ENCODE measurements at places on chromosomes 12 and 14. TPM values are rescaled to one million over a fixed set of nuclear protein-coding genes. Genes with fewer than 3 reads are reported as not detected.

DNA sequence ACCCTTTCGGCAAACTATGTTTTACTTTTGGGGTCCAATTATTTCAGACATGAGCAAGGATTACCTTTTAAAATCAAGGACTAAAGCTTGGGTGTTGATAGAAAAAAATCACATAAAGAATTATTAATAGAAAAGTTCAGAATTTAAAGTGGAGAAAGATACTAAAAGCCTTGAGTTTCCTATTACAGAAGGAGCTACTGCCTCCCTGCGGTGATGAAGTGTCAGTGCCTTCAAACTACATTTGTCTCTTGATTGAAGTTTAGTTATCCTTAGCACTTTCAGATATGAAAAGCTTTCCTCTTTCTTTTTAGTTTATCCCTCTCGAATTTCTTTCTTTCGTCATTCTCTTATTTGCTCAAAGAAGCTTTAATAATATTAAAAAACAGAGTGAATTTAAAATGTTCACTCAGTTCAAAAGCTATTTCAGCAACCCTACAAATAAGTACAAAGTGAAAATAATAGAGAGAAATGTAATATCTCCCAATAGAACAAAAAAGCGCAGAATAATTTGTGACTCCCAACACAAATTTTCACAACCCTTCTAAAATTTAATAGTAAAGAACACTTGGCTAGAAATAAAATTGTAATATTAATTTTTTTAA lies 87.6 kb downstream of the SEC23A start:
- DNase-seq = no peak

GRCh38 chr12:130792821-130793553 lies 46.1 kb downstream of the STX2 start:
- DNase-seq = no peak

DNA sequence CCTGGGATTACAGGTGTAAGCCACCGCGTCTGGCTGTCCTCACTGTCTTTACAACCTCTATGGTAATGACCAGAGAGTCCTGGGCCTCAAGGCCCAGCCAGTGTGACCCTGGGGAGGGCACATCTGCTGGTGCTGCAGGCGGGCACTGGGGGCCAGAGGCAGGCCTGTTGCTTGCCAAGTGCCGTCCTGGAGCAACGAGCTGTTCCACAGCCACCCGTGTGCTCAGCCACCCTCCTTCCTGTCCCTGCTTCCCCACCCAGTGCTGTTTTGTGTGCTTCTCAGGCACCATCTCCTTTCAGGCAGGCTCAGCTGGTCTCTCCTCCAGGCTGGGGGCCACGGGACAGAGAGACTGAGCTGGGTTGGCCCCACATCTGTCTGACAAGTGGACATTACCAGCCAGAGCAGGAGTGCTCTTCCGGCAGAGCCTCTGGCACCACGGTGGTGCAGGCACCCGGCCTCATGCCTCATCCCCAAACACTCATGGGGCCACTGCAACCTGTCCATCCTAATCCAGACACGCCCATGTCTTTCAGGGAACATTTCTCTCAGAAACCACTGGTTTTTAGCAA lies 9.0 kb downstream of the SLC25A47 start:
- DNase-seq = no peak

MYF6 gene
- total RNA-seq = not detected

TSPAN19 gene
- total RNA-seq = 0.35 TPM

GRCh38 chr12:99067171-99067785 lies 422.2 kb downstream of the APAF1 start:
- DNase-seq = no peak

DNA sequence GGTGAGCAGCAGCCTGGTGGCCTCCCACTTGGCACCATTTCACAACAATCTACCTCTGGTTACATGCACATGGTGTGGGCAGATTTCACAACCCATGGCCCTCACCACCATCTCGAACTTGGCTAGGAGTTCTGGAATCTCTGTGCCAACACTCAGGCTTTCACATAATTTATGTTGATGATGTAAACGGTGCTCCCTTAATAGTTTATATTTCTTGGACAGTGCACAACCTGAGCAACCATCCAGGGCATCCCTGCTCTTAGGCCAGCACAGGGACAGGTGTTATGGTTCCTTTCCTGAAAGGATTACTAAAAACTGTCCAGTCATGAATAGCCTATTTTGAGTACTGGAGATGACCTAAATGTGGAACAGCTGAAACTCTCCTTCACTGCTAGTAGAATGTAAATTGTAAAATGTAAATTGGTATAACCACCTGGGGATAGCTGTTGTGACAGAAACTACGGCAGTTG lies 28.6 kb downstream of the ABCB9 start:
- DNase-seq = no peak

DNA sequence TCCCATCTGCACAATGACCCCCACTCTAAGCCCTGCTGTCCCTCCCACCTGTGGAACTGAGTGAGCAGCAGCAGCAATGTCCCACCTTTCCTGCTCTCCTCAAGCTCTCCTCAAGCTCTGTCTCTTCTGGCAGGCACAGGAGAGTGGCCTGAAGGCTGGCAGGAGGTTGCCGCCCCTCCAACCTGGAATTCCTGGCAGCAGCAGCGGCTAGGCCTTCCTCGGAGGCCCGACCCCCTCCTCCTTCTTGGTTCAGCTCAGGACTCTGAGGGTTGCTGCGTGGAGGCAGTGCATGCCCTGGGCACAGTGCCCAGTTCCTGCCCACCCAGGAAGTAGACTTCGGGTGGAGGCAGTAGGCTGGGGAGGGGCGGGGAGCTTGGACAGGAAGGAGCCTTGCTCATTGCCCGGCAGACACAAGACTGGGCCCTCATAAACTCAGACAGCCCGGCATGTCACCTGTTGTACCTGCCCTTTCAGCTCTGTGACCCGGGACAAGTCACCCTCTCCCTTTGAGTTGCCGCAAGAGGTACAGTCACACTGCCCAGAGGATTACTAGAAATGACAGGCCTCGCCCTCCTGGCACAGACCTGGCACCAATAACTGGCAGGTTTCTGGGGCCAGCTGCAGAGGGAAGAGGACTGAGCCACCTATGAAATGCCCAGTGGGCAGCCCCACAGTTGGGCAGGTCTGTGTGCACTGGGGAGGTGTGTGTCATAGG lies 2.1 kb upstream of the SERPINA1 start:
- DNase-seq = no peak

CISTR gene
- not detected for total RNA-seq

DNA sequence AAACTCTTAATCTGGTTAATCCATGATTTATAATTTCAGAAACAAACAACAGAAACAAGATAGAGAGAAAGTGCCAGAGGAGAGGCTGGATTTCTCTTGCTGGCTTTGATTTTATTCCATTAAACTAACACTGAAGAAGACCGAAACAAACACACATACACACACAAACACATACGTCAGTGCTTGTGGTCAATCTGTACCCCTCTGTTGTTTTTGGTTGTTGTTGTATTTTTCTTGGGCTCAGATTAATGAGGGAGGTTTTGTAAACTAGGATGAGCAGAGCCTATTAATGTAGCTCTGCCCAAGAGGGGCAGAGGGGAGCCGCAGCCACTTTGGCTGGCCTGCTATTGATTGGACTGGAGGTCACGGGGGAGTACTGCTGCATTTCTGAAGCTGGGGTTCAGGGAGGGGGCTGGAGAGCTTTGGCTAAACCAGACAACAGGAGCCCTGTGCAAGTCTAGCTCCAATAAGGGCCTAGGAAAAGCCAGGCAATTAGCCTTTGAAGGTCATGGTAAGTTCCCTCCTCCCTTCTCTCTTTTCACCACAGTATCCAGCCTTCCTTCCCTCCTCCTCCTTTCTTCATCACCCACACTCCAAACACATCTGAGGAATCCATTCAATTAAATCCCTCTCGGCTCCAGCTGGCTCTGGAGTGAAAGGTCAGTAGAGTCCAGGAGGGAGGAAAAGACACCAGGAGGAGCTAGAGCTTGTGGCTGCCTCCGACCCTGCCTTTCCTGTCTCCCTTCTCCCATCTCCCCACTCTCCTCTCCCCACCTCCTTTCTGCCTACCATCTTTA lies 344.1 kb upstream of the LMO3 start:
- DNase-seq = no peak

All from glomerular endothelial cell (primary cell).